ENCODE measurements at places on chromosomes 3 and 15.
A peak's percentile ranks its signal among the peaks of the same experiment; 100 is the strongest.

DNA sequence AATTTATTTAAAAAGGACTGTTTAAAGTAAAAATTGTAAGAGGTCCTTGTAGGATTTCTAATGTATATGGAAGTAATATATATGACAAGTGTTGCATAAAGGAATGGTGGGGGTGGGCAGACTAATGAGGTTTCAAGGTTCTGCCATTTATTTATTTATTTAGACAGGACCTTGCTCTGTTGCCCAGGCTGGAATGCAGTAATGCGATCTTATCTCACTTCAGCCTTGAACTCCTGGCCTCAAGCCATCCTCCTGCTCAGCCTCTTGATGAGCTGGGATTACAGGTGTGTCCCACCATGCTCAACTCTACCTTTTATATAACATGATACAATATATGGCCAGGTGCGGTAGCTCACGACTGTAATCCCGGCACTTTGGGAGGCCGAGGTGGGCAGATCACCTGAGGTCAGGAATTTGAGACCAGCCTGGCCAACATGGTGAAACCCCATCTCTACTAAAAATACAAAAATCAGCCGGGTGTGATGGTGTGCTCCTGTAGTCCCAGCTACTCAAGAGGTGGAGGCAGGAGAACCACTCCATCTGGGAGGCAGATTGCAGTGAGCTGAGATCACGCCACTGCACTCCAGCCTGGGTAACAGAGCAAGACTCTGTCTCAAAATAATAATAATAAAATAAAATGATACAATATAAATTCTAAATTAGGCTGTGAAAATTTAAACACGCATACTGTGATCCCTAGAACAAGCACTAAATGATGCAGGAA, 33.8 kb upstream of the IGF2BP2 start:
- DNase-seq, result no peak

GRCh38 chr15:27427276-27427675, 456.3 kb downstream of the GABRG3 start:
- DNase-seq, result no peak

DNA sequence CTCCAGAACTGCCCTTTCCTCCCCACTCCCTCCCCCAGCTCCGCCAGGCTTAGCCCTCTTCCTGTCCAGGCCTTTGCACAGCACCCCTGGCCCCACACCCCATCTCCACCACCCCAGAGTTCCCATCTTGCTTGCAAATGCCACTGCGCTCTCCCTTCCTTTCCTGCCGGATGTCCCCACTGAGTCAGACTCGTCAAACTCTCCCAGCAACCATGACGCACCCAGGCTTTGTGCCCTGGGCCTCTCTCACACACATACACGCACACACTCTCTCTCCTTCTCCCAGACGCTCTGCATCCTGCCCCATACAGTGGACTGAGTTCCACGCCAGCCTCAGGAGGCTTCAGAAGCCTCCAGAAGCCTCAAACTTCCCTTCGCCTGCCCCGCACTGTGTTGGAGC, 2.8 kb upstream of the CCDC9B start:
- no peak for DNase-seq

GRCh38 chr3:160091441-160091840, 102.8 kb downstream of the IL12A start:
- DNase-seq, result no peak

DNA sequence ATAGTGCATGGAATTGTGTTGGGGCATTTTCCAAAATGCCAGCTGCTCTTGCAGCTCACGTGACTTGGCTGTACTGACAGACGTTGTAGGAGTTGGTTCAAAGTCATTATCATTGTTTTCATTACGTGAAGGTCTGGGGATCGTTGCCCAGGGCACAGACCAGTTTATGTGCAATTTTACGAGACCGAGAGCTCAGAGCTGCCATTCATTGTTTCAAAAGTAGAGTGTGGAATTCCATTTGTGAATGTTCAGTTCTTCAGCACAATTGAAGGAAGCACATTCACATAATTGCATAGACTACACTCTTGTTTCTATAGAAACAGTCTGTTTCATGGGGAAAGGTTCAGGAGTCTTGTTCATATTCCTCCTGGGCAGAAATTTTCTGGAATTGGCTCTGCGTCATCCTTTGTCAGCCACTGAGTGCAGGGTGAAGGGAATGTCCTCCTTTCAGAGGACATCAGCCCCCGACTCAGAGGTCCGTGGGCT, 54.5 kb downstream of the GABRG3 start:
- DNase-seq, result no peak

- DNase-seq, result no peak
Measured at GRCh38 chr3:59563072-59563605, 513.3 kb upstream of the CFAP20DC start.

GRCh38 chr15:89088605-89089315, 504 bp downstream of the ABHD2 start:
- peak; percentile 5 for DNase-seq

GRCh38 chr15:40858706-40859105, 14.9 kb downstream of the SPINT1 start:
- DNase-seq, result no peak

- no peak for DNase-seq
Measured at GRCh38 chr3:139222100-139222657, 121.6 kb upstream of the MRPS22 start.

GRCh38 chr3:181610083-181610972, 101.4 kb upstream of the SOX2 start:
- no peak for DNase-seq

GRCh38 chr3:72379500-72380187, 468.6 kb downstream of the SHQ1 start:
- no peak for DNase-seq

All from stimulated activated CD4-positive, alpha-beta T cell treated with anti-CD3 and anti-CD28 coated beads, Interleukin-4, amount 100 ng/mL, for 1 hour (primary cell).